ENCODE measurements at places on chromosomes 3 and 15.

DNA sequence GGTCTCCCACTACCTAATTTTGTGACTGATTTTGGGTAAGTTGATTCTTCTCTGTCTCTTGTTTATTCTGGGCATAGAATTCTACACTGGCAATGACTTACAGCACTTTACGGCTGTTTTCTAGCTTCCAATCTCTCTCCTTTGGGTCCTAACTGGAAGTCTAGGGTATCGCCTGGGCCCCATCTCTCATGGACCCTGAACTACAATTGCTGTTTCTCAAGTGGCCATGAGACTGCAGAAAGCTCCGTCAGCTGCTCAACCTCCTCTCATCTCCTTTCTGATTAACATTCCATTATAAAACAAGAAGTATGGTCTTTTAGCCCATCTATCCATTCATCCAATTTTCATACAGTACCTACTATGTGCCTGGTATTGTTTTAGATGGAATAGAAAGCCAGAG is 4.4 kb upstream of the PXYLP1 start:
- no peak for DNase-seq

- no peak for DNase-seq
Observed at GRCh38 chr3:69460034-69460433, 74.1 kb upstream of the FRMD4B start.

DNA sequence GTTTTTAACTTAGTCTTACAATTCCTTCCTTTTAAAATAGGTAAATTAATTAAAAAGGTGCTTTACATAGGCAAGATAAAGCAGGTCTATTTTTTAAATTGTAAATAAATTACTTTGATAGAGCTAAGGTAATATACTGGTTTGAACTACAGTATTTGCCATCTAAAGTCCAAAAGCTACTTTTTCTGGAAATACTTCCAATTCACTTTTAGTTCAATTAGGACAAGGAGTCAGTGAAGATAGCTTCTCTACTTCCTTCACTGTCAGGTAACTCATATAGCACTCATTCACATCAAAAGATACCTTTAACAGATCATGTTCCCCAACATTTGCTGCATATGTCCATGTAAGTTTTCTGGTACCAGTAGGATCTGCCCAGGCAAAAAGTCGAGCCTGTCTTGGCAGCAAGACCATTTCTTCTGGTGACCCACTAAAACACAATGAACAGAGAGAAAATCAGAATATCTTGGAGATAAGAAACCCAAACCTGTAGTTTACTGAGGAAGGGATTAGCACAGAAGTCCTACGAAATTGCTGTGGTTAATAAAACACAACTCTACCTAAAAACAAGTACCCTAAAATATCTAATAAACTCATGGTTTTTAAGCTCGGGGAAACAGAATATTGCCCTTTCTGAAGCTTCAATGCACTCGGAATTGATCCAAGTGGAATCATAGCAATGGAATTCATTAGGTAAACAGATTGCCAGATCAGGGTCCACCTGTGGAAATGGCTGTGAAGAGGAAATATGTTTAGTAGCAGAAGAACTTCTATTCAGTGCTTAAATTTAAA is 153.1 kb downstream of the VPS13C start:
- no peak for DNase-seq

GRCh38 chr3:194421-194820 is 2.1 kb upstream of the CHL1 start:
- DNase-seq = no peak

DNA sequence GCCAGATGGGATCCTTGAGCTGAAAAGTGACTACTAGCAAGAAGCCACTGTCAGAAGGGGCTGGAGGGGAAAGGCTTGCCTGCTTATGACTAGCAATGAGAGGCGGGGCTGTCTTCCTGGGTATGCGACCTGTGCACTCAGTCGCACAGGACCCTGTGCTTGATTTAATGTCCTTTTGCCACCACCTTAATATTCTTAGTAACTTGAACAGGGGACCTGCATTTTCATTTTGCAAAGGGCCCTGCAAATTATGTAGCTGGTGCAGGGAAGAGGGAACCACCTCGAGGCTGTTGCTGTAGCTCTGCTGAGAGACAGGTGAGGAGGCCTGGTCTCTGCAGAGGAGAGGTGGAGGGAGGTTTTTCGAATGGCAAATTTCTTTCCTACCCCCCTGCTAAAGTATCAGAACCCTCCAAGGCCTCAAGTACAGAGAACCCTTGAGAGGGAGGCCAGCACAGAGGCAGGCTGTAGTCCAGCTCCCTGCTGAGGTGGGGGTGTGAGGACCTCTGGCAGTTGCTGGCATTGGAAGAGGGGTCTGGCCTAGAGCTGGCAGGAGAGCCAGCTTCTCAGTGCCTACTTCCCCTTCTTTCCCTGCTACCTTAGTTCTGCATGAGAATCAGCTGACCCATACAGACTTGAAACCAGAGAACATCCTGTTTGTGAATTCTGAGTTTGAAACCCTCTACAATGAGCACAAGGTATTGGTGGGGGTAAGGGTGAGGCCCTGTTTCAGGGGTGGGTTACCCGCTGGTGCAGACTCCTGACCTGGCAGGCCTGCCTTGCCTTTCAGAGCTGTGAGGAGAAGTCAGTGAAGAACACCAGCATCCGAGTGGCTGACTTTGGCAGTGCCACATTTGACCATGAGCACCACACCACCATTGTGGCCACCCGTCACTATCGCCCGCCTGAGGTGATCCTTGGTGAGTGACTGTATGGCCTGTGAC is 11.4 kb downstream of the CLK3 start:
- DNase-seq = no peak

DNA sequence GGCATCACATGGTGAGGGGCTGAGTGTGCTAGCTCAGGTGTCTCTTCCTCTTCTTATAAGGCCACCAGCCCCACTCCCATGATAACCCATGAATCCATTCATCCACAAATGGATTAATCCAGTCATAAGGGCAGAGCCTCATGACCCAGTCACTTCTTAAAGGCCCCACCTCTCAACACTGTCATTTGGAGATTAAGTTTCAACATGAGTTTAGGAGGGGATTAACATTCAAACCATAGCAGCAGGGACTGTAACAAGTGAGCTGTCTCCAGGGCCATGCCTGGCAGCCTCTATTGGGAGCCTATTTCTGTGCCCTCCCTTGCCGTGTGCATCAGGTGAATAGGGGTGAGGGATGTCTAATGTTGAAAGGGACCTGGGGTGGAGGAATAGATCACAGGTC is 77.5 kb downstream of the CHRD start:
- DNase-seq = no peak

DNA sequence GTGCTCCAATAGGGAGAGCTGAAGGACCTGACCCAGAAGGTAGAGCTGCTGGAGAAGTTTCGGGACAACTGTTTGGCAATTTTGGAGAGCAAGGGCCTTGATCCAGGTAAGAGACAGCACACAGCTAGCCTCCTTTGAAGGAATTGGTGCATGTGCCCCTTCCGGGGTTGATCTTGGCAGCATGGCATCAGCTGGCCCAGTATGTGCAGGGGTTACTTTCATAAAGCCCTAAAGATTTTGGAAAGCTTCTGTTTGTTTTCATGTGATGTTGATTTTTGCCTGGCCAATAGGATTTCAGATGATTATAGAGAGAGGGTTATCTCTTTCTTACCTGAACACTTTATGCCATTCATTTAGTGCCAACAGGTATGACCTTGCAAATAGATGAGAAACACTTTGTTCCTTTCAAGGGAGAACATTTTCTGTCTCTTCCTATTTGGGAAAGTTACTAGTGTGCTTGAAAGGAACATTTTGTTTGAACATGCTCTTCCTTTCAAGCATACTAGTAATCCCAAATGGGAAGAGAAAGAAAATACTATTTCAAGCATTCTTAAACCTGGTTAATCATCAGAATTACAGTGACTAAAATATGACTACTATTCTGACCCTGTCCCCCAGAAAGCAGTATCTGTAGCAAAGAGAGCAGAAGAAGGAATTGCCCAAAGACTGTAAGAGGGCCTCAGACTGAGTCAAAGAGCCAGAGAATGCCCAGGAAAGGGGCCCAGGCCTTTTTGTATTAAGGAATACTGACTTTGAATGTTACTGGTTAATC is 7.5 kb downstream of the KNSTRN start:
- no peak for DNase-seq

GRCh38 chr3:150303768-150304167 is 104.3 kb upstream of the TSC22D2 start:
- DNase-seq = no peak

DNA sequence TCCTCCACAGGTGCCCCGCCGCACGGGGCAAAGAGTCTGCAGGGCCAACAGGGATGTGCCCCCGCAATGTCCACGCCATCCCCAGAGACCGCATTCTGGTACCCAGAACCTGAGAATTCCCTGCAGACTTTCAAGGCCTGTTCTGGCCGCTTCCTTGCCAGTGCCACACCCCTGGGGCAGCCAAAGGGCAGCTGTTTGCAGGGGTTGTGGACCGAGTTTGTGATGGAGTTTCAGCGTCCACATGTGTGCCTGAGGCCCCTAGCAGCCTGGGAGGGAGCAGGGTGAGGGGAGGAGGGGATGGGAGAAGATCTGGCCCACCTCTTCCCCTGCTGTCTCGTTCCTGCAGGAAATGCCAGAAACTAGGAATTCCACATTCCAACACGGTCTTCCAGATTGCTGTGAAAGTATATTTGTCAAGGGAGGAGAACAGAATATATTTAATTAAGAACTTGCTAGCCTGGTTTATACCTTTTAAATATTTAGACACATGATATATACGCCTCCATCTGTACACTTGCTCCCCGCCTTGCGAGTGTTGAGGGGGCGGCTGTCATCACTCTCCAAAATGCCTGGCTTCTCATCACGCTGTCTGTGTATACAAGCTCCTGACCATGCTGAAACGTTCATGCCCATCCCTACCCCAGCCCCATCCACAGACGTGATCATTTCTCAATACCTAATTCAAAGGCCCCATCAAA is 31.1 kb upstream of the RASA2 start:
- no peak for DNase-seq

- no peak for DNase-seq
Observed at GRCh38 chr15:72827226-72827625, 43.7 kb upstream of the ADPGK start.

GRCh38 chr15:92407916-92408315 is 14.2 kb downstream of the ST8SIA2 start:
- DNase-seq = no peak

DNA sequence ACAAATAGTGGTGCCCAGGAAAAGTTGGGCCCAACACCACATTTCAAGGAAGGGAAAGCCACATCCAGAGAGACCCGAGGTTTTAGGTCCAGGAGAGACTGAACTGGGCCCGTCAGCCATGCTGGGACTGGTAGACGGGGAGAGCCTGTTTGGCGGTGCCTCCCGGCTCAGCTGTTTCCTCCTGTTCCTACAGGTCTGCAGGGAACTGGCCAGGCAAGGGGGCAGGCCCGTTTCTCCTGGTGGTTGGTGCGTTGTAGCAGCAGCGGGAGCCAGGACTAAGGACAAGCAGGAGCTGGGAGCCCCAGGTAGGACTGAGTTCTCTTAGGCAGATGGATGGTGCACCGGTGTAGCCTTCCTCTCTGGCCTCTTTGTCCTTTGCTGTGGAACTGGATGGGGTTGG is 3.9 kb downstream of the PRKCD start:
- DNase-seq = no peak

DNA sequence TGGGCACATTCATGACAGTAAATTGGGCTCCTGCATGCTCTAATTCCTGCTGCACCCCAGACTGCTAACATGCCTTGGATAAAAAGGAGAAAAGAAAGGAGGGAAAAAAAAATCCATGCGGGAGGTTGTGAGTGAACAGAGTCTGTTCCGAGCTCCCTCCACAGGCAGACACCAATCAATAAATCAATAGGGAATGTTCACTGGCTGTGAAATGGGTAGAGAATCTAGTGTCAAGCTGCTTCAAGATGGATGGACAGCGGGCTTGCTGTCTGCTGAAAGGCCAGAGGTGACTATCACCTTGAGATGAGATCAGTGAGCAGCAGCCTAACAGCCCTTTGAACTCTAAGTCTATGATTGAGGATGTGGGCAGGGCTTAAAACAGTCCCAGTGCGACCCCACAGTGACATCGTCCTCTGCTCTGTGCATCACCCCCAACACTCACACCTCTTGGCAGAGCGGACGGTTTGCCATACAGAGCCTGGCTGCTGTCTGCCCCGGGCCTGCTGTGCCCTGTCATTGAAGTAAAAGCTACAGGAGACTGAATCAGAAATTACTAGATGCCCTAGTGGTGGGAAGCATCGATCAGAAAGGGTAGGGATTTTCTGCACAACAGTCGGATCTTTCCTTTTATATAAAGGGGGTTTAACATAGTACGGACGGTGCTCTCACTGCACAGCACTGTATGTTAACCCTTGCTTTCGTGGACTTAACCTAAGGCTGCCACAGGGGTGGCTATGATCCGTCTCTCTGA is 247.9 kb upstream of the ONECUT1 start:
- no peak for DNase-seq

DNA sequence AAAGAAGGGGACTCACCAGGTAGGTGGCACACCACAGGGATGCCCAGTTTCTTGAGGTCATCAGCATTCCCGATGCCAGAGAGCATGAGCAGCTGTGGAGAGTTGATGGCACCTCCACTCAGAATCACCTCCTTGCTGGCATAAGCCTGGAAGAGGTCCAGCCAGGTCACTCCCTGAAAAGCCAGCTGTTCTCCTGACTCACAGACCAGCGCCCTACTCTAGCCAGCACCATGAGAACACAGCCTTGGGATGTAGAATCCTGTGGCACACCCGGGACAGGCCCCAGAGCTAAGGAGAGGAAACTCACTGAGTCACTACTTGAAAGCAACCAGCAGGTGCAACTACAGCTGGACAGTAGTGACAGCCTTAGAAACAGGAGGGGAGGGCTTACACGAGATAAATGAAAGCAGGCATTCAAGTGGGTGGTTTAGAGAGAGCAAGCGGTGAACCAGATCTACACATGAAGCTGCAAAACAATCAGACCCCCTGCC is 24.5 kb downstream of the CHDH start:
- DNase-seq = no peak

DNA sequence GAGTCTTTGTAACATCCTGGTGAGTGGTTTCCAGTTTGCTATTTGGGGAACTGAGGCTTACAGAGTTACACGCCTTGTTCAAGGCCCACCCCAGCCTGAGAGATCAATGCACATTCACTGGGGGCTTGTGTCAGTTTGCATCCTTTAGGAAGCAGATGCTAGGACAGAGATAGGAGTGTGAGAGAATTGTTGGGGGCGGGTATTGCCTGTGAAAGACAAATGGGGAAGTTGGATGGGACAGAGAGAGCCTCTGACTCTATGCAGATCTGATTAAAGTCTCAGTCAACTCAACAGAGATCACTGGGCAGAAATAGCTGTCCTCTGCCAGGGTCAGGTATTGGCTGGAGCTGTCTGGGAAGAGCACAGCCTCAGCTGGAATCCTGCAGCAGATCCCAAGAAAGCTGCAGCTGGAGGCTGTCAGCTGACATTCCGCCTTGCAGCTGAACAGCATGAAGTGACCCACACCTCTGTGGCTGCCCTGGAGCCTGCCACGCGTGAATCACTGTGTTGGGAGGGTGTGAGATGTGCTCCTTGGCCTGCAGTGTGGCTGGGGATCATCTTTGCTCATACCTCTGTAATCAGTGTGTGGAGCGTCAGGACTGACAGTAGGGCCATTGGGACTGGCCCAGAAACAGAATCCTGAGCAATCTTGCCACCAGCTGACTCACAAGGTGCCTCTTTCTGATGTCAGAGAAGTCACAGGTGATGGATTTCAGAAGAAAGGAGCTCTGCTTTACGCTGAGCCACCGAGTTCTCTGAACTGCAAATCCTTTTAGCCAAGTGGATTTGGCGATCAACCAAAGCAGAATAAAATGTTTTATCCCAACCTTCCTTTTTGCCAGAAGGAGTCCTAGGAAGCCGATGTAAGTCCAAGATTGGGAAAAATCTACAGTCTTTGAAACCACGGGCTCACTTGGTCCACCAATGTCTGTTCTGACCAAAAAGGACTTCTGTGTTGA is 284.1 kb upstream of the LRRFIP2 start:
- DNase-seq = no peak

Measured in NCI-H1092 (cell line).